ENCODE measurements at places on chromosomes 6 and 20. TPM values are rescaled to one million over a fixed set of nuclear protein-coding genes. Genes with fewer than 3 reads are reported as not detected.

DNA sequence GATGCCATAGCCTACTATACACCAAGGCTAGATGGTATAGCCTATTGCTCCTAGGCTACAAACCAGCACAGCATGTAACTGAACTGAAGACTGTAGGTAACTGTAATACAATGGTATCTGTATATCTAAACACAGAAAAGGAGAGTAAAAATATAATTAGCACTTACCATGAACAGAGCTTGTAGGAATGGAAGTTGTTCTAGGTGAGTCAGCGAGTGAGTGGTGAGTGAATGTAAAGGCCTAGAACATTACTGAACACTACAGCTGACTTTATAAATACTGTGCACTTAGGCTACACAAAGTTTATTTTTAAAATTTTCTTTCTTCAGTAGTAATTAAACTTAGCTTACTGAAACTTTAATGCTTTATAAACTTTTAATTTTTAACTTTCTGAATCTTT, 129.5 kb downstream of the BTBD9 start:
- DNase-seq = no peak
- H3K27me3 ChIP-seq = no peaks in the 10 kb centered on the region
- H3K36me3 ChIP-seq = no peaks in the 10 kb centered on the region
- no peaks in the 10 kb centered on the region for H3K4me1 ChIP-seq

DNA sequence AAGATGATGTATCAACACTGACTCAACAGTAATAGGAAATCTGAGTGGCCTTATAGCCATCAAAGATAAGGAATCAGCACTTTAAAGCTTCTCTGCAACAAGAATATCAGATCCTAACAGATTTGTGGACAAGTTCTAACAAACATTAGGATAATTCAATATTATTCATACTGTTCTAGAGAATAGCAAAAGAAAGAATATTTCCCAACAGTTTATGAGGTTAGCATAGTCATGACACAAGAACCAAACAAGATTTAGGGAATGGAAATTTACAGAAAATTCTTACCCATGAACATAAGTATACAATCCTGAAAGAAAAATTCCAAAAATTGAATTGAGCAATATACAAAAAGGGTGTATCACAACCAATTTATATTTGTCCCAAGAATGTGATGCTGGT, 64.3 kb upstream of the BTBD3 start:
- DNase-seq = no peak
- no peaks in the 10 kb centered on the region for H3K36me3 ChIP-seq
- H3K27ac ChIP-seq = no peak overlapping the region
- no peak overlapping the region for H3K4me3 ChIP-seq
- H3K27me3 ChIP-seq = no peaks in the 10 kb centered on the region

The GPR63 gene
- total RNA-seq = 5.0 TPM

The BPIFB1 gene
- total RNA-seq = not detected

- no peaks in the 10 kb centered on the region for H3K4me1 ChIP-seq
- H3K27ac ChIP-seq = no peak overlapping the region
- peaks cover 8% of the 10 kb centered on the region for H3K27me3 ChIP-seq
Observed at GRCh38 chr6:127434651-127435050, 24.5 kb downstream of the KIAA0408 start.

The ZNF451 gene
- total RNA-seq = 57.7 TPM

The PACSIN1 gene
- total RNA-seq = not detected

The SIM1 gene
- total RNA-seq = not detected

Measured in activated T-helper 2 cell treated with anti-CD3 and anti-CD28 coated beads, Interferon-gamma antibody, Interleukin-2, Interleukin-4, amounts not matched to agents 10 μg/mL and 5 μg/mL and 100 μg/mL, durations not matched to agents 14 hours and 24 hours and 36 hours (primary cell).